SK-N-SH (cell line): ENCODE measurements at places on chromosomes 7 and 10. TPM values are rescaled to one million over a fixed set of nuclear protein-coding genes. Genes with fewer than 3 reads are reported as not detected.

GRCh38 chr10:44971935-44972757, 6.5 kb downstream of the DEPP1 start:
- no peak for DNase-seq

GRCh38 chr10:113310347-113310746, 242.5 kb upstream of the HABP2 start:
- no peak for DNase-seq

DNA sequence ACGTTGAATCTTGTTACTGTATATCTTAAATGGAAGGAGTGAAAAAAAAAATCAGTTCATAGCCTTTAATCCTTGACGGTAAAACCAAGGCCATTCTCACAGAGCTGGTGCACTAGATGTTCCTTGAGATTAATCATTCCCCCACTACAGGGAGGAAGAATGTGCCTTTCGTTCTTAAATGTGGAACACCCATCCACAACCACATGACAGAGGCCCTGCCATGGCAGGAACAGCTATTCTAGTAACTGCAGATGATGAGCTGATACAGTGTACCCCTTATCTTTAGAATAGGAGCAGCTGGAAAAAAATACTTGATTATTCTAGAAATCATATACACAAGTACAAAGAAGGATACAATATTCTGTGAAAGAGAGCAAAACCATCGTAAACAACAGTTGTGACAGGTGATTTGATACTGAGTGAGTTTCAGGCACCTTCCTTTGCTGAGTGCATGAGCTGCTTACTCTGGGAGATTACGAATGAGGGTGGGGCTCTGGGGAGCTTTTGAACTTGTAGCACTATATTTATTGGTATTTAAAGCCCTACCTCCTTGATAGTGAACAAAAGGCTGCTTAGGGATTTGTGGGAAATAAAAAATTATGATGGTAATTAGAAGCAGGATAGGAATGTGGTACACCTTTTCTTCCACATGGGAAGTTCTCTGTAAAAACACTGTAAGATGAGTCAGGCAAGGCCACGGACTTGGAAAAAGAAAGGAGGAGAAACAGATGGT, 244.4 kb upstream of the SLC26A5 start:
- DNase-seq, result no peak

DNA sequence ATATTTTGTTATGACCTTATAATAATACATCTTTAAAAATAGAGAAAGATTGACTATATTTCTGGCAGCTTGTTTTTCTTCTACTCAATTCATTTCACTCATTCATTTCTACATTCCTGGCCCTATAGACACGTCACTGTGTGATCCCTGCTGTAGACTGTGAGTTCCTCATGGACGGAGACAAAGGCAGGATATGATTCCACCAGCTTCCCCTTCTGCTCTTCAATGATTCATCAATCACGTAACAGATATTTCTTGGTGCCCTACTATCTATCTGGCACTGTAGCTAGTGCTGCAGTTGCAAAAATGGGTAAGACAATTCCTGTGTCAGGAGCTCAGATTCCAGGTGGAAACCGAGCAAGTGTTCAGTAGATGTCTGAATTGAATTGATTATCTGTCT, 415.0 kb downstream of the SFMBT2 start:
- DNase-seq, result no peak

GRCh38 chr7:126440542-126440941, 812.2 kb downstream of the GRM8 start:
- DNase-seq, result no peak

A1CF gene
- not detected in 2 replicates for polyA plus RNA-seq

DNA sequence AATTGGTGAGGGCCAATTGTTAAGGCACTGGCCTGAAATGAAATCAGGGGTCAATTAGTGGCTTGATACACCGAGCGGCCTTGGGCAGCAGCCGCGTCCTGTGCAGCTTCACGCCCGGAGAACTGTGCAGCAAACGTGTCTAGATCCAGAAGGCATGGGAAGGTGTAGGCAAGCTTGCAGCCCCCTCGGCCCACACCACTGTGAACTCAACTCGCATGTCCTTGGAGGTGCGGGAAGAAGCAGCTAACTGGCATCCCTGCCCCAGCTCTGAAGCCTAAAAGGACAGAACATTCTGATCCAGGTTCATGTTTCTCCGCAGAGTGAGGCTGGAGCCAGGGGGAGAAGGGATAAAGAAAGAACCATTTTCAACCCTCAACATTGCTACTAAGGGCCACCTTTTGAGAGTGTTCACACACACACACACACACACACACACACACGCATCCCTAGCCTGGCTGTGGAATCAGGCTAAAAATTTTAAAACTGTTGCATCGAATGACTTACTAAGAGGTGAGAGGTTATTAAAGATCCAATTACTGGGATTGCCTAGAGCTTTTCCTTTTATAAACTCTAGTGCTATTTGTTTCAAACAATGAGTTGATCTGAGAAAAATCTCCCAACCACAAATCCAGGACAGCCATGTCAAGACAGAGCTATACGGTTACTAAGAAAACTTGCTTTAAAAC, 104.0 kb downstream of the PARP12 start:
- DNase-seq, result no peak

GRCh38 chr7:35011085-35011484, 26.2 kb downstream of the DPY19L1 start:
- no peak for DNase-seq

PNLIPRP2 gene
- polyA plus RNA-seq, result not detected in 2 replicates
